ENCODE measurements at places on chromosomes 2 and 18.

DNA sequence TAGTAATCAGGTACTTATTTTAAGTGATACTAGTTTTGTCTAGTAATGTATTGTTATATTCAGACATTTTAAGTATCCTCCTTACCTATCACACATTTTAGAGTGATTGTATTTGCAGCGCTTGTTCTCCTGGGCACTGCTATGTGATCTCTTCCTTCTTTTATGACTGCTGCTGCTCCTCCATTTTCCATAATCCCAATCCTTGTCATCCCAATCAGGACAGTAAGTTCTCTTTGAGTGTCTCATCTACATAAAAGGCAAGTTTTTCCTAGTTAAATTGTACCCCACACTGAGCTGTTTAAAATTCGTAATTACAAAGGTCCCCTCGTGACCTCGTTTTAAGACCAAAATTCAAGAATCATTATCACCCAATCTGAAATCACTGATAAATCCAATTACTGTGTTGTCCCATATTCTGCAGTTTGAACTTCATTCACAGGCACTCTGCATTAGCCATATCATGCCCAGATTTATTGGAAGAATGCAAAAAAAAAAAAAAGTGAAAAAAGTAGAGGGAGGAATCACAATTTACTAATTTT, 2.8 kb downstream of the CLK1 start:
- DNase-seq: no peak

DNA sequence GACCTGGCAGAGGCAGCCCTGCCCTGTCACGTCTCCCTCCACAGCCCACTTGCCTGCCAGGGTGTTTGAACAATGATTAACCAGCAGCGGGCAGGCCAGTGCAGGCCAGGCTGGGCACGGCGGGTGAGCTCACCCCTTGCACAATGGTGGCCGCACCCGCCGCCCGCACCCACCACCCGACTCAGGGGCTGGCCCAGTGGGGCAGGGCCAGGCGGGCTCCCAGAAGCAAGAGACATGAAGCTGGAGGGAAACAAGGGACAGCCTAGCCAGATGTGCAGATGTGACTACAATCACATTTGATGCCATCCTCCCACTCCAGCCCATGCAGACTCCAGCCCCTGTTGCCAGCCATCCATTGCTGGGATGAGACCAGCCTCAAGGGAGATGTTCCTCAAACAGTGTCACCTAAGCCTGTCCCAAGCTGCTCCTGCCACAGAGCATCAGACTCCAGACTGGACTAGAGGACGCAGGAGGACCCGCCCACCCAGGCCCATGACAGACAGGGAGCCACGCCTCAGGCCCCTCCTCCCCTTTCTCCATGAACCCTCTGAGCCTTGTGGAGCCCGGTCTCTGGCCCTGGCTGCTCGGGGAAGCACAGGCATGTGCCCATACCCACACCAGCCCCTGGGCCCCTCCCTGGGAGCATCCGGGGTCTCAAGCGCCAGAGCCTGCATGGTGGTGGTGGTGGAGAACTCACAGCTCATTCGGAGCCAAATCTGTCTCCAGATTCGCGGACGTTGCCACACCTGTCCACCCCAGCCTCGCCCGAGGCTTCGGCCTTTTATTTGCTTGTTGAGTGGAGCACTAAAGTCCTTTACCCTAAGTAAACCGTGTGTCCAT, 45.0 kb downstream of the SDC1 start:
- no peak for DNase-seq

DNA sequence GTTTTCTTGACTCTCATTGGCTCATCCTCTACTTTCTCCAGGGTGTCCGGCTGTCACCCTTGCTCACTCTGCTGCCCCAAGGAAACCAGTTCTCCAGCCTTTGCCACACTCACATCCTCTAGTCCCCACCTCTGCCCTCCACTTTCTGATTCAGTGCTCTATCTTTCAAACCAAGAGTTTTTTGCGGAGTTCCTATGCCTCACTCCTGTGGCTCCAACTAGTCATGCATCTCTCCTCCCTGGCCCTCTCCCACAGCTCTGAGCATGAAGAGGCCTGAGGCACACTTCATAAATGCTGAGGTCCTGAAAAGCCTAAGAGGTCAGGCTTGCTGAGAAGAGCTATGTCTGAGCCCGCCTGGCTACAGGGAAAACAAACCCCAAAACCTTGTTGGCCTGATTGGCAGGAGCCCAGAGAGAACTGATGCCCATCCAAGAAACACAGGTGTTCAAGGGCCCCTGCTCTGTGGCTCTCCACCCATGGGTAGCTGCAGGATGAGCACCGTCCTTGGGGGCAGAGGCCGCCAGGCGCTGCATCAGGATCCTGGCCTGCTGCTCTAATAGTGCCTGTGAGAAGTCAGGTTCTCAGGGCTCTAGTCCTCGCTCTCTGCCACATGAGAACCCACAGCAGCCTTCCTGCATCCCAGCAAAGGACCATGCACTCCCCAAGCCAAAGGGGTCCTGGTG, 42.1 kb downstream of the HS1BP3 start:
- no peak for DNase-seq

GRCh38 chr18:7152440-7152839, 34.8 kb upstream of the LAMA1 start:
- no peak for DNase-seq

GRCh38 chr2:33984131-33984530, 385.0 kb upstream of the FAM98A start:
- DNase-seq: no peak

GRCh38 chr2:188523919-188524318, 232.2 kb downstream of the GULP1 start:
- no peak for DNase-seq

GRCh38 chr2:71223767-71224333, 3.1 kb downstream of the PAIP2B start:
- no peak for DNase-seq

- DNase-seq: no peak
These were observed 438.3 kb downstream of the ZNF521 start for GRCh38 chr18:24913507-24914170.

DNA sequence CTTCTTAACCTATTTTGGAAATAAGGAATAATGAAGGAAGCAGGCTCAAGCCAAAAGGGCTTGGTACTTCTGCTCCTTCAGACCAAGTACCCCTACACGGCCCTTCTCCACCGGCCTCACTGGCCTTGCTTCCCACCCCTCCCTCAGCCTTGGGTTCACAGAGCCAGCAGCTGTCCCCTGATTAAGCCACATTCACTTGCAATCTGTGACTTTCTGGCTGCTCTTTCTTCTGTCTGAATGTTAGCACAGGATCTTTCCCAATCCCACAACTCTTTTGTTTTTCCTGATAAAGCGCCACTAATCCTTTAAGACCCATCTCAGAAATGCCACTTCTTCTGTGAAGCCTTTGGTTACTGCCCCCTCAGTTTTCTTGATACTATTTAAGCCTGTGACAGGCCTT, 52.4 kb downstream of the REEP1 start:
- no peak for DNase-seq

DNA sequence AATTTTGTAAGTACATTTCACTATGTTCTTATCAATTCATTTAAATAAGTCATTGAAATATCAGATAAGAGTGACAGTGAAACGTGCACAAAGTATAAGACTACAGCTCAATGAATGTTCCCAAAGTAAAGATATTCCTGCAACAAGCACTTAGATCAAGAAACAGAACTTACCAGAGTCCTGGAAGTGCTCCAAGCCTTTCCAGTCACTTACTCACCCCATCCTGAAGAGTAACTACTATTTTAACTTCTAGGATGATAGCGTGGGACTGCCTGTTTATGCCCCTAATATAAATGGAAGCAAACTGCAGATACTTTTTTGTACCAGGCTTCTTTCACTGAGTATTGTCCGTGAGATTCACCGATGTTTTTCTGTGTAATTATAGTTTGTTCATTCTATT, 768.9 kb downstream of the SLC4A3 start:
- no peak for DNase-seq

DNA sequence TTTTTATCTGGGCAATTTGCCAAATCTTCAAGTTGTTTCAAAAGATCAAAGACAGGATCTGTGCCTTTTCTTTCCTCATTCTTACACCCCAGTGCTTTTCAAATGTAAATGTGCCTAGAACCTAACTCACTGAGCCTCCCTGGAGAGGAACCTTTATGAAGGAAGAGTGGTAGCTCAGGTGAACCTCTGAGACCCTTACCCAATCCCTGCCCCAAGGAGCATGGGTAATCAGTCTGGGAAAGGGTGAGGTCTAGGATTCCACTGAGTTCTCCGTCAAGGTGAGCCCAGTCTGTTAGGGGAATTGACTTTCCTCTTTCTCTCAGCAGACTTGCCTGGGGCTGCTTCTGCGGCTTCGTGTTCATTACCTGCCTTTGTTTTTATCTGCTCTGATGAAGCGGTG, 88.1 kb upstream of the MAP4K4 start:
- DNase-seq: no peak

- DNase-seq: no peak
These were observed 166.6 kb upstream of the TANK start for GRCh38 chr2:160993654-160994061.

- no peak for DNase-seq
These were observed 78.4 kb downstream of the KANSL1L start for GRCh38 chr2:210092791-210093190.

DNA sequence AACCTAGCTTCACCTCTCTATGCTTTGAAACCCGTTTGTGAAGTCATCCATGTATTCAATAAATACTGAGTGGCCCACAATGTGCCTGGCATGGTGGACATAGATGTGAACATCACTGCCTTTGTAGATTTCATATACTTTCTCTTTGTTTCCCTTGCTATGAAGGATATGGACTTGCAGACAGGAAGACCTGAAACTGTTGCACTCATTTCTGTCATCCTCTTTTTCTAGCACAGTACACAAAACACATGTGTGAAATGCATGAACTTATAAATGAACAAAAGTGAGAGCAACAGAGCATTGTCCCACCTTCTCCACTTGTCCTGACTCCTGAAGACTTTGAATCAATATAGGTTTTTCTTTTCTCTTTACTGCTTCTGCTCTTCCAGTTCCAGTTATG, 249.4 kb upstream of the LINC00305 start:
- DNase-seq: no peak

DNA sequence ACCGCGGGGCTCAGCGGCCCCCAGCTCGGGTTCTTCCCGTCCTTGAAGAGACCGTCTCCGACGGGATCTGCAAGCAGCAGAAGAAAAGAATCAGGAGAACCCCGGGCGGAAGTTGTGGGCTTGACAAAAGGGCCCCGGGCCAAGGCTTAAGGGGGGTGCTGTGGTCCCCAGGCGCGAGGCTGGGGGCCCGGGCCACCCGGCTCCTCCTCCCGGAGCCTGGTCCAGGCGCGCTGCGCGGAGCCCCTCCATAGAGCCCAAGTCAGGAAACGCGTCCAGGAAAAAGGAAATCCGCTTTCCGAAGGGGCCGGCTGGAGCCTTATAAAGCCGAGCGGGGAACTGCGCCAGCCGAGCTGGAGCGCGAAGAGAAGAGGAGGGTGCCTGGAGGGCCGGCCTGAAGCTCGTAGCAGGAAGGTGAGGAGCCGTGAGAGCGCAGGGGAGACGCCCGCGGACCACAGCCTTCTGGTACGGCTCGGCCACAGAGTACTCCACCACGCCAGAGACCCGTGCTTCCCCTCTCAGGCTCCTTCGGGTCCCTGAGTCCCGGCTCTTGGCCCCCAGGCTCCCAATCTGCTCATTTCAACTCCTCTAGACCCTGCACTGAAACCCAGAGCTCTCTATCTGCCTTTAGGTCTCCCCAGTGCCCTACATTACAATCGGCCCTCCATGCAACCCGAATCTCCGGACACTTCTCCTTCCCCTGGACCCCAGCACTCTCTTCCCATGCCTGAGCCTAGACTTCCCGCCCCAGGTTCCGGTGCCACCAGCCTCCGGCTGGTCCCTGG, 554 bp downstream of the FEV start:
- no peak for DNase-seq

DNA sequence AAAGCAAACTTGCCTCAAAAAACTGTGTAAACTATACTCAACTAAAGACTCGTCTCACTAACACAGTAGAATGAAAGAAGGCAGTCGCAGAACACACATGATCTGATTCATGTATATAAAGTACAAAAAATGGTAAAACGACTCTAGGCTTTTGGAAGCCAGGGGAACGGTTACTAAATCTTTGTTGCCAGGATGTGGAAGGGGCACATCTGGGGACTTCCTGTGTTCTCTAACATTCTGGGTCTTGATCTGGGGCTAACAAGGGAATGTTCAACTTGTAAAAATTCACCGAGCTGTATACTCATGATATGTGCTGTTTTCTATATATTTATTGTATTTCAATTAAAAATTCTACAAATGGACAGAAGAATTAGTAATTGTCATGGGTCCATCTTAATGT, 14.3 kb upstream of the C2orf80 start:
- no peak for DNase-seq

DNA sequence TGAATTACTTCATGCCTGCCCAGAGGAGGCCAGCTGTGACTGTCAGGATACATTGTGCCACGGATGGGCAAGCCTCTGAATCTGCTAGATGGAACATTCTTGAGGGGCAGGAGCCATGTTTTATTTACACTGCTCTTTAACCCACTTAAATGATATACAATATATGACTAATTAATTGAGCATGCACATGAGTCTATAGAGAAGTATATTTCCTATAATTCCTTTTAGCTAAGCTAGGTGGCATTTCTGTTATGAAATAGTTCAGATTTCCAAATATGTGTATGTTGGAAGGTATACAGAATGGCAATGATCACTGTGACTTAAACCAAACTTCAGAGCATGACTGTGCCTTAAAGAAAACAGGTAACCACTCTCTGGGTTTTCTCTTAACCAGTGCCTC, 131.7 kb downstream of the RAB3GAP1 start:
- no peak for DNase-seq

DNA sequence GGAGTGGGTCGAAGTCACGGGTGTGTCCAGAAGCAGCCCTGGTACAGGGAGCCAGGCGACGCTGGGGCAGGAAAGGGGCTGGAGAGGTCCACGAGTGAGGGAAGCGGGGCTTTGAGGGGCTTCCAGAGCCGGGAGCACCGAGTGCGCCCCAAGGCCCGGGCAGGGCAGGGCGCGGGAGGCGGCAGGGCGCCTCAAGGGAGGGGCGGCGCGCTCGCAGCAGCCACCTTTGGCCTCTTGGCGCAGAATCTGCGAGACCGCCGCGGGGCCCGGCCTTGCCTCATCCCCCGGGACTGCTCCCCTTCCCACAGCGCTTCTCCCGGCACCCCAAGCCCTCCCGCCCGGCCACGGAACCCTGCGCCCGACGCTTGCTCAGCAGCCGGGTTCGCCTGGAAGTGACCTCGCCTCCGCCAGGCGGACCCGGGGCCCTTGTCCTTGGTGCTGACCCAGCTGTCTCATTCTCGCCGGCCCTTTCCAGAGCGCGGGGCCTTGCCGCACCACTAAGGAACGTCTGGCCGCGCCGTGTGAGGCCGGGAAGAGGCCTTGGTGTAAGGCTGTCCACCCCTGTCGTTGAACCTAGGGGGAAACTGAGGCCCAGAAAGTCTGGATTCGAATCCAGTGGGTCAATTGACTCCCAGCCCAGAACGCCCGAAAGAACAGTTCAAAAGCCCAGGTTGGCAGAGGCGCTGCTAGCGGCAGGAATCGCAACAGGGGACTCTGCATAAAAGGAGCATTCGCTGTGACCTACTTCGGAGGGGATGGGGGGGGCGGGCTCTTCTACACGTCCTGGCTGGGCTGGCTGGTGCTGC, 584 bp upstream of the DNER start:
- no peak for DNase-seq

GRCh38 chr18:48412339-48412929, 3.3 kb upstream of the ZBTB7C start:
- DNase-seq: no peak
